ENCODE measurements at places on chromosomes 5 and 9.

- no peak overlapping the region for H3K4me3 ChIP-seq
- DNase-seq, result no peak
- no peaks in the 10 kb centered on the region for H3K27me3 ChIP-seq
- no peaks in the 10 kb centered on the region for H3K36me3 ChIP-seq
- H3K4me1 ChIP-seq, result no peaks in the 10 kb centered on the region
- H3K27ac ChIP-seq, result no peak overlapping the region
Observed at GRCh38 chr9:112810696-112811490, 60.3 kb downstream of the SNX30 start.

- peaks cover 27% of the 10 kb centered on the region for H3K27me3 ChIP-seq
- H3K4me1 ChIP-seq, result peaks cover 36% of the 10 kb centered on the region
- H3K36me3 ChIP-seq, result no peaks in the 10 kb centered on the region
- H3K27ac ChIP-seq, result peak within 1 kb of the TSS; percentile 74
- DNase-seq, result no peak
Observed at GRCh38 chr9:90801241-90801972, at the start of gene SYK. TSS of gene SYK (plus strand) at chr9:90801819. CDS start at chr9:90843899, 42,080 bp downstream.

DNA sequence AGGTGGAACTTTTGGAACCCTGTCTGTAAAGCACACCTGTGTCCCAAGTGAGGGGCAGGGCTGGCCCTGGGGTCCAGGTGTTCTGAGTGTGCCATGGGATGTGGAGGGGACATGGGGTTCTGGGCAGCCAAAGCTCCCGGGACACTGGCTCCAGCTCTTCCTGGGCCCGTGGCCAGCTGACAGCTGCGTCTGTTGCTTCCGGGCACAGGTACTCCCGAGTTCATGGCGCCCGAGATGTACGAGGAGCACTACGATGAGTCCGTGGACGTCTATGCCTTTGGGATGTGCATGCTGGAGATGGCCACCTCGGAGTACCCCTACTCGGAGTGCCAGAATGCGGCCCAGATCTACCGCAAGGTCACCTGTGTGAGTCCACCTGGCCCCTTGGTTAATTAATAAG is 50.7 kb downstream of the WNK2 start:
- no peak overlapping the region for H3K27ac ChIP-seq
- H3K27me3 ChIP-seq, result no peaks in the 10 kb centered on the region
- H3K36me3 ChIP-seq, result no peaks in the 10 kb centered on the region
- no peak overlapping the region for H3K4me3 ChIP-seq
- H3K4me1 ChIP-seq, result no peaks in the 10 kb centered on the region

DNA sequence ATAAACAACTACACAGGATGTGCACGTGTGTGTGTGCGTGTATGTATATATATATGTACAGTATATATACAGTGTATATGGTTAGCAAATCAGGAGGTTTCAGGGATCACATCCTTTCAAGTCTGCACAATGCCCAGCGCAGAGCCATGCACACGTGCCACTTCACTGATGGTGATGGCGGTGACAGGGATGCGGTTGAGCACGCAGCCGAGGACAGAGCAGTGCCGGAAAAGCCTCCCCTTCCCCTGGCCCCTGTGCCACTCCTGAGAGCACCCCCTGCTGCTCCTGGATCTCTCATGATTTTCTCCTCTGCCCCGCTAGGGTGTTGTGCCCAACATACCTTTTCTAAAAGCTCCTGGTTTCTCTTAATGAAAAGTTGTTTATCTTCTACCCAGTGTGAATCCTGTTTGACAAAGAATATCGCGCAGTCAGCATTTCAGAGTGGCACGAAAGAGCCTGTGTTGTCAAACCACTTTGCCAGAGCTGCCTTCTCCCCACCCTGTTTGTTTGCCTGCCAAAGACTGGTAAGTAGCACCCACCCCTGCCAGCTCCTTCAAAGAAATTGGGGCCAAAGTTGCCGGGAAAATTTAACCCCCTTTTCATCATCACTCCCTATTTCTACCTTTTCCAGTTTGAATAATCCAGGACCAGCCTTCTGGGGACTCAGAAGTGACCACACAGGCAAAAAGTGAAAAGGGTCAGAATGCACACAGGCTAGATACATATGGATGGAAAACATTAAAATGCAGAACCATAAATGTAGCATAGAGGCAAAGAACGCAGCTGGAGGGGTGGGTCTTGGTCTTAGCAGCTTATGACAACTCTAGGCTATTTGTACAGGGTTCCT is 126.2 kb upstream of the DPYSL3 start:
- H3K36me3 ChIP-seq, result peaks cover 74% of the 10 kb centered on the region
- DNase-seq, result no peak
- H3K4me3 ChIP-seq, result no peak overlapping the region
- H3K4me1 ChIP-seq, result peaks cover 26% of the 10 kb centered on the region
- no peaks in the 10 kb centered on the region for H3K27me3 ChIP-seq
- no peak overlapping the region for H3K27ac ChIP-seq

DNA sequence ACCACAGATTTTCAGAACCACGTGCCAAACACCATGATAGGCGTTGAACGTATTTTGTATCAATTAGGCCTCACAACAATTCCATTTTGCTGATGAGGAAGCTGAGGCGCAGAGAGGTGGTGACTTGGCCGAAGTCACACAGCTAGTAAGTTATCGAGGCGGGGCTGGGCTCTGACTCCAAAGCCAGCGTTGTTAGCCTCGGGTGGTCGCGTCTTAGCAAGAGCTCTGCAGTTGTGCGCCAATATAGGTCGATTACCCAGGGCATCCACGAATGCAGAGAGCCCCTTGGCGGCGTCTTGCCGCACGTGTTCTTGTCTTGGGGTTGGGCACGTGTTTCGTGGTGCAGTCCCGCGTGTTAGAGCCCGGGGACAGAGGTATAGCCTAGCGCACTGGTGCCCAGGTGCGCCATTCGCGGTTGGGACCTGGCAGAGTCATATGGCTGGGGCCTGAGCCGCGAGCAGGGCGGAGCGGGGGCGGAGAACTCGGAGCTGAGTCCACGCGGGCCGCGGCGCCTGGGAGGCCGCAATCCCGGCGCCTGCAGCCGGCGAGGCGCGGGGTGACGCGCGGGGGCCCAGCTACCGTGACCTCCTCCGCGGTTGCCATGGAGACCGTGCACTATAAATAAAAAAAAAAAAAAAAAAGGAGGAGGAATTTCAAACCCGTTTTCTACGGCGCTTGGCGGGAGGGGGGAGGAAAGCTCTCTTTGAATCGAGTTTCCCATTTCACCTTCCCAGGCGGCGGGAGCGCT is 62.3 kb downstream of the CXXC5 start:
- peak overlapping the region; percentile 85 for H3K27ac ChIP-seq
- no peaks in the 10 kb centered on the region for H3K27me3 ChIP-seq
- H3K4me3 ChIP-seq, result peak overlapping the region; percentile 53
- DNase-seq, result peak; percentile 93
- peaks cover 39% of the 10 kb centered on the region for H3K4me1 ChIP-seq
- no peaks in the 10 kb centered on the region for H3K36me3 ChIP-seq

DNA sequence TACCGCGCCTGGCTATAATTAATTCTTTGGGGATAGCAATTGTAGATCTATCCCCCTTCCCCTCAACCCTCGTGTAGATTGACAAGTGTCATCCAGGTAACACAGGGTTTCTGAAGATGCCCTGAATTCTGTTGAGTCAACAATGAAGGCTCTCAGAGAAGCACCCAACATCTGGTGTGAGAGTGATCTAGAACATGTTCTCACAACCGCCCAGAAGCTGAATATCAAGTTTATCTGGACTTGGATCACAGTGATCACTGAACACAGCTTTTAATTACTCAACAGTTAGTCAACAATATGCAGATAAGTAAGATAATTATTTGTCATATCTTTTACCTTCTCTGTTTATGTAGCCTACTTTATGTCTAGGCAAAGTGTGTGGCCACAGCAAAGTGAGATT is 204.2 kb upstream of the RGMB start:
- H3K4me3 ChIP-seq, result no peak overlapping the region
- peaks cover 25% of the 10 kb centered on the region for H3K27me3 ChIP-seq
- no peaks in the 10 kb centered on the region for H3K36me3 ChIP-seq
- no peak overlapping the region for H3K27ac ChIP-seq

GRCh38 chr5:107251151-107251550 is 419.6 kb downstream of the EFNA5 start:
- H3K4me1 ChIP-seq, result peaks cover 4% of the 10 kb centered on the region
- H3K4me3 ChIP-seq, result no peak overlapping the region
- H3K27ac ChIP-seq, result no peak overlapping the region
- H3K27me3 ChIP-seq, result no peaks in the 10 kb centered on the region
- DNase-seq, result no peak

- peaks cover 4% of the 10 kb centered on the region for H3K4me1 ChIP-seq
- DNase-seq, result peak; percentile 46
- H3K27me3 ChIP-seq, result peaks cover 4% of the 10 kb centered on the region
Observed at GRCh38 chr9:124045076-124045829, 33.7 kb downstream of the LHX2 start.

DNA sequence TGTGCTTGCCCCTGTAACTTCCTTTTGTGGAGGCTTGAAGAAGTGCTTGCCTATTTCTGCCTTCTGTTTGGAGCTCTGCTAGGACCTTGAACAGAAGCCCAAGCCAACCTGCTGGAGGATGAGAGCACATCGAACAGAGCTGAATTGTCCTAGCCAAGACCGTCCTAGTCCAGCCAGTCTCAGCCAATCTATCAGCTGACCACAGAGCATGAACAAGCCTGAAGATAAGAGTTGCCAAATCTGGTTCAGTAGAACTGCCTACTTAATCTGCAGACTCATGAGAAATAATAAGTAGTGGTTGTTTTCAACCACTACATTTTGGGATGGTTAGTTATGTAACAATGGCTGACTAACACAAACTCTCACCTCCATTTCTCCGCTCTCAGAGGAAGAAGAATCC is 4.4 kb upstream of the SNX2 start:
- H3K4me1 ChIP-seq, result no peaks in the 10 kb centered on the region
- no peaks in the 10 kb centered on the region for H3K36me3 ChIP-seq
- DNase-seq, result no peak
- no peak overlapping the region for H3K4me3 ChIP-seq
- H3K27ac ChIP-seq, result no peak overlapping the region

- no peaks in the 10 kb centered on the region for H3K4me1 ChIP-seq
- H3K27me3 ChIP-seq, result no peaks in the 10 kb centered on the region
Observed at GRCh38 chr5:6785861-6786180, 72.6 kb downstream of the TENT4A start.

DNA sequence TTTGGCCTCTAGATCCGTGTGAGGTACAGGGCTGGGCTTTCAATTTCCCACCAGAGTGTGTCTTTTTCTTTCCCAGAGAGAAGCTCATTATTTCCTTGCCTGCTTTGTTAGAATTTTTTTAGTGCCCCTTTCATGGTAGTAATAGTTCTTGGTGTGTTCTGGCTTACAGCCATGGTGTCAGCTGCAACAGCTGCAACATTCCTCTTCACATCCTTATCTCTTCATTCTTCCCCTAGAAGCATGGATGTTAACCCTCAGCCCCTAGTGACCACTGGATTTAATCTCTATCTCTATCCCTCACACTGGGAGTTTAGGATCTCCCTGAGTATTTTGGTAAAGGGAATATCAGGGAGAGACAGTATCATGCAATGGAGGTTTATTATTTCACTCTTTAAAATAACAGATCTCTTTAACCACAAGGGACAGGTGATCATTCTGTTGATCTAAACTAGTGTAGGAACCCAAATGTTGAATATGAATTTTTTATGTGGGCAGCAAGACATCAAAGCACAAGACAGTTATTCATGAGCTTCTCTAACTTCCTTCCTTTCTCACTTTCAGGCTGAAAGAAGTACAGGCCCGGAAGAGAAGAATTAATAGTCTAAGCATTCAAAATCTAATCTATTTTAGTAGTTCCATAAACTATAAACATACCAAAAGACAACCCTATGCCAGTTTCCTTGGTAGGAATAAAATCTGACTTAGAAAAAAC is 160.2 kb downstream of the FAM170A start:
- no peak for DNase-seq
- no peak overlapping the region for H3K27ac ChIP-seq
- H3K36me3 ChIP-seq, result no peaks in the 10 kb centered on the region
- no peaks in the 10 kb centered on the region for H3K27me3 ChIP-seq

GRCh38 chr9:87656485-87656884 is 69.4 kb upstream of the CTSL start:
- peaks cover 4% of the 10 kb centered on the region for H3K4me1 ChIP-seq
- no peak for DNase-seq
- no peak overlapping the region for H3K4me3 ChIP-seq
- no peak overlapping the region for H3K27ac ChIP-seq
- peaks cover 87% of the 10 kb centered on the region for H3K36me3 ChIP-seq
- H3K27me3 ChIP-seq, result no peaks in the 10 kb centered on the region

GRCh38 chr9:16413509-16414016 is 456.9 kb downstream of the BNC2 start:
- no peak overlapping the region for H3K27ac ChIP-seq
- H3K4me1 ChIP-seq, result no peaks in the 10 kb centered on the region
- H3K36me3 ChIP-seq, result no peaks in the 10 kb centered on the region
- H3K27me3 ChIP-seq, result no peaks in the 10 kb centered on the region
- no peak overlapping the region for H3K4me3 ChIP-seq

DNA sequence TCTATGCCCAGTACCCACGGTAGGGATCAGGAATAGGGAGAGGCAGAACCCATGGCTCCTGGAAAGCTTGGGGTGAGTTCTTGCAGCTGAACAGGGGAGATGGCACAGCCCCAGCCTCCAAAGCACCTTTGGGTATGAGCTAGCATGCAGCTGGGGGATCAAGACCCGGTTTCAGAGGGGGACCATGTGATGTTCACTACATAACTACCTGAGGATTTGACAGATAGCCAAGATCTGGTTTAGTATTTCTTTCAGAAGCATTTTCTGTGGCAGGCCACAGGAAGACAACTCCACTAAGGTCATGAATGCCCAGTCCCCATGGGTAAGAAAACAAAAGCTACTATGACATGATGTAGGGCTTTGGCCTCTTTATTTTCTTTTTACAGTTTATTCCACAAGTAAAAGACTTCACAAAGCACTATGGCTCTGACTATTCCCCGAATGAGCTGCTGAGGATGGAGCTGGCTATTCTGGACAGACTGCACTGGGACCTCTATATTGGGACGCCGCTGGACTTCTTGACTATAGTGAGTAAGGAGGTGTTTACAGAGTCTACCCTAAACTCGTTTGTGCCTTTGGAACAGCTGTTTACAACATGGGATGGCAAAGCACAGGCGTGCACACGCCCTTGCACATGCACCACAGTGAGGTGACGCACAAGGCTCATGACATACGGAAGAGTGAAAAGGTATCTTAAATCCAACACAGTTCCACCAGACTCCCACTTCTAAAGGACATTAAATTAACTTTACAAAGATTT is 3.4 kb downstream of the CCNI2 start:
- H3K27me3 ChIP-seq, result peaks cover 1% of the 10 kb centered on the region
- H3K4me1 ChIP-seq, result no peaks in the 10 kb centered on the region
- H3K36me3 ChIP-seq, result no peaks in the 10 kb centered on the region
- DNase-seq, result no peak
- no peak overlapping the region for H3K27ac ChIP-seq
- H3K4me3 ChIP-seq, result no peak overlapping the region

DNA sequence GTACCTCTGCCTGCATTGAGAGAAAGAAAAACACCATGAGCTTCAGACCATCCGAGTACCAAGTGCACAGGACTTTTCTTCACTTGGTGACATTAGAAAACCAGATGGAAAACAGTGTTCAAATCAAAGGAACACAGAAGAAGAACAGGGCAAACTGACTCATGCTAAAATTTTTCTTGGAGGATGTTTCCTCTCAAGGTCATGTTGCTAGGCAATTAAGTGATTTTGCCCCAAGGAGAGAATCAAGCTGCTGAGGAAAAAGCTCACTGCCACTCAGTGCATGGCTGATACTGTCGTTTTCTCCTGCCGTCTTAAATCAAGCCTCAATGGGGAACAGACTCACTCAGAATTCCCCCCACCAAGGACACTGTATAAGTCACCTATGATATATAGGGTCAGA is 57.9 kb upstream of the SIMC1 start:
- H3K4me1 ChIP-seq, result no peaks in the 10 kb centered on the region
- no peak overlapping the region for H3K4me3 ChIP-seq
- no peak overlapping the region for H3K27ac ChIP-seq

GRCh38 chr5:91977579-91977978 is 594.5 kb upstream of the ARRDC3 start:
- no peak for DNase-seq
- H3K4me1 ChIP-seq, result no peaks in the 10 kb centered on the region
- H3K4me3 ChIP-seq, result no peak overlapping the region
- no peaks in the 10 kb centered on the region for H3K27me3 ChIP-seq
- no peaks in the 10 kb centered on the region for H3K36me3 ChIP-seq

Data from A673 (cell line).